ENCODE measurements at places on chromosomes 2 and 18.

GRCh38 chr2:222146488-222146887 lies 152.3 kb downstream of the PAX3 start:
- no peak for DNase-seq

GRCh38 chr2:230908595-230909191 lies 16.3 kb downstream of the GPR55 start:
- peak; percentile 63 for DNase-seq

GRCh38 chr2:25389161-25389560 lies 47.4 kb upstream of the DNMT3A start:
- DNase-seq: no peak

GRCh38 chr2:16434393-16434792 lies 231.2 kb downstream of the CYRIA start:
- DNase-seq: no peak
